ENCODE measurements at places on chromosomes 1 and 21.

DNA sequence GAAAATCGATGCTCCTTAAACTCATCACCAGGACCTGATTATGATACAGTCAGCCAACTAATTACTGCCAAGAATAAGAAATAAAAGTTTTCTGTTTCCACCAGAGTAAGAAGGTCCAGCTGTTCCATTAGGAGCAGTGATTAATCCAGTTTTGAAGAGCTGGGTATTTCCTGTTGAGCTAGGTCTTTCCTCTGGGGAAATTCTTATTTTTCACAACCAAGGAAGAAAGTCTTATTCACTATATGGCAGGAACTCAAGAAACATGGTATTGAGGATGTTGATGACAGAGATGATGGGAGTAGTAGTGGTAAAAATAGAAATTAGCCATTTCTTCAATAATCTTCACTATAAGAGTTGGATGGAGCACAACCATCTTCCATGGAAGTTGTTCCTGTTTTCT lies 374.6 kb upstream of the RUNX1 start:
- no peak for DNase-seq

DNA sequence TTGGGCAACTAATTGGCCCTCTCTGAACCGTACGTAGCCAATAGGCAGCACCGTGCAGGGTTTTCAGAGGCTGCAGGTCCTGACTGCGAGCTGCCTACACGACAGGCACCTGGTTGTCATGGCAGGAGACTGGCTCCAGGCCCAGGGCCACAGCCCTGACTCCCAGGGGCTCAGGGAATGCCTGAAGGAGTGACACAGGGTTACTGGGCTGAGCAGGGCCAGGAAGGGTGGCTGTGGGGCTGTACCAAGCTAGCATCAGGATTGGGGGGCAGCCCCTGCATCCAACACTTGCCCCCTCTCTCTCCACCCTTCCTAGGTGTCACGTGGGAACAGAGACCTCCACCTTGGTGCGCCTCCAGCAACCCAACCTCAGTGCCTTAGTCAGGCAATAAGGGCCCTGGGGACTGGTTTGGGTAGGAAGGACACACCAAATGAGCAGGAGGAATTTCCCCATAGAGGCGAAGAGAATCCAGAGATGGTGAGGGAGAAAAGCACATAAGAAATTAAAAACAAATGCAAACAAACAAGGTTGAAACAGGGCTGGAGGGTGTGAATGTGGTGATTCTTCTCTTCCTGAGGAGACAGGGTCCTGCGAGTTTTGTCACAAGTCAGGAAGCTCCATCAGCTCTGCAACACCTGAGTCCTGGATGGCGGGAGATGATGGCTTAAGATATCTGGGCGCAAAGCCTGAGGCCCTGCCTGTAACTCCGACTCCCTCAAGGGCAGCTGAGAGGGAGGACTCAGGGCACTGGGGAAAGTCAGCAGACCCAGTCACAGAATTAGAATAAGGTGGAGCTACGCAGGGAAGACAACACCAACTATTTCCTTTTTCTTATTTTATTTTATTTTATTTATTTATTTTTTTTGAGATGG lies 19.7 kb upstream of the RNU1-4 start:
- DNase-seq = no peak

GRCh38 chr1:6801966-6802365 lies 16.7 kb downstream of the CAMTA1 start:
- no peak for DNase-seq

- no peak for DNase-seq
Observed at GRCh38 chr1:169316556-169316955, 51.0 kb downstream of the NME7 start.

- no peak for DNase-seq
Observed at GRCh38 chr1:154198756-154199562, 7.1 kb upstream of the TPM3 start.

- no peak for DNase-seq
Observed at GRCh38 chr1:225973158-225973557, 26.0 kb downstream of the SDE2 start.

DNA sequence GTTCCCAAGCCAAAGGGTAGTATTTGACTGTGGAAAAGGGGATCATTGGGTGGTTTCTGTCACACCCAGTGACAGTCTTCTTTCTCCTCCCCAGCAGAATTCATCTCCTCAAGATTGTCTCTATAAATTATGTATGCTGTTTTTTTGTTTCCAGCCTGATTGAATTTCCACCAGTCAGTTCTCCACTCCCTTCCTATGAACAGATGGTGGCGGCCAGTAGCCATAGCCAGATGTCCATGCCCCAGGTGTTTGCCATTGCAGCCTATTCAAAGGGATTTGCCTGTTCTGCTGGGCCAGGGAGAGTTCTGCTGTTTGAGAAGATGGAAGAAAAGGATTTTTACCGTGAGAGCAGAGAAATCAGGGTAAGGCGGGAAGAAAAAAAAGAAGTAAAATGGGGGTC lies 12.9 kb downstream of the CFAP57 start:
- no peak for DNase-seq

GRCh38 chr21:42941696-42942085 lies 16.3 kb upstream of the ERVH48-1 start:
- no peak for DNase-seq

DNA sequence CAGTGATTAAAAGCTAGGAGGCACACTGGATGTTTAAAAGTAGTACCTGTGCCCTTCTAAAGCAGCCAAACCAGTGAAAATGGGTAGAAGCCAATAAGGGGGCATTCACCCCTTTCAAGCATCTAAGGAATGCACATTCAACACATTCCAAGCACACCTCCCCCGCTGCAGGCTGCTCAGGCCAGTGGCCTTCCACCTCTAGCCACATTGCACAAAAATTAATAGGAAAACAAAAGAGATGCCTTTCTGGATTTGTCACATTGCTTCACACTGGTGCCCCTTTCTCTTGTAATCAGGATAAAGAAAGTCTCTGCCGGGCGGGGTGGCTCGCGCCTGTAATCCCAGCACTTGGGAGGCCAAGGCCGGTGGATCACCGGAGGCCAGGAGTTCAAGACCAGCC lies 834.0 kb downstream of the USP25 start:
- DNase-seq = no peak

DNA sequence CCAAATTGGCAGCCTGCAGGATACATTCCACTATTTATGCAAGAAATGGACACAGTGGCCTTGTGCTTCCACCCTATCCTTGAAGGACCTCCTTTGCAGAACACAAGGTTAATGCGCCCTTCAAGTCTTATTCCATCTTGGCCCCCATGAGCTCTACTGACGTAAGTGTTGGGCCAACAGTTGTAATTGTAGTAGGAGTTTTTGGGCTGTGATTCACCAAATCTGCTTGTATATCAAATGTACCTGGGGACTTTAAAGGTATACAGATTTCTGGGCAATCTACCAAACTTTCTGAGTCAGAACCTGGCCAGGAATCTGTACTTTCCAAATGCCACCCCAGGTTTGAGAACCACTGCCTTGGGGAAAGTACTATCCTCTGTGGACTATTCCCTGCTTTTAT lies 100.9 kb upstream of the MARK1 start:
- DNase-seq = no peak

GRCh38 chr1:68015369-68015768 lies 35.1 kb downstream of the DIRAS3 start:
- DNase-seq = no peak

- no peak for DNase-seq
Observed at GRCh38 chr1:87115891-87116290, 201.5 kb downstream of the HS2ST1 start.

- peak; percentile 41 for DNase-seq
Observed at GRCh38 chr1:204461331-204462228, 33.0 kb downstream of the PIK3C2B start.

- no peak for DNase-seq
Observed at GRCh38 chr1:161421456-161421855, 53.8 kb upstream of the CFAP126 start.

DNA sequence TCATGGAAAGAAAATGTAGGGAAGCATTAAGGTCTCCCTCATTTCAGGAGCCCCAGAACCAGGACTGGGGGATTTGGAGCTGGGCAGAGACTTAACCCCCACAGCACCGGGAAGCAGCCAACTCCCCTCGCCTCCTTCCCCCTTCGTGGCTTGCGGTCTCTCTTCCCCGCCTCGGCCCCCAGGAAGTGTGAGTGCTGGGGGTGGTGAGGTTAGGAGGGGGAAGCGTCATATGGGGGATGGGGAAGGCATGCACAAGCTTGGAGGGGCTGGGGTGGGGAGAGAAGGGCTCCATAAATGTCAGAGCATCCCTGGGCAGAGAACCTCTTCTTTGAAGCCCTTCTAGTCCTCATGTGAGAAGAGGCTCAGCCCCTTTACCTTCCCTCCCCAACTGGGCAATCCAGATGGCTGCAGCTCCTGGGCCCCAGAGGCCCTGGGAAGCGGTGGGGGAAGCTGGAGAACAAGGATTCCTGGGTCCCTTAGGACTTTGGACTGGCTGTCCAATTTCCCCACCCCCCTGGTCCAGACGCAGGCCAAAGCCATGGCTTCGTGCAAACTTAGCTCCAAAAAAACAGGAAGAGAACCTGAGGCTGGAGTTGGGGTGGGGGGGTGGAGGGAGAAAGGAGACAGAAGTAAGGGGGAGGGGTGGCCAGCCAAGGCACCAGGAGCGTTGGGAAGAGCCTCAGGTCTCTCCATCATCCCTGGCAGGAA lies 7.8 kb downstream of the ZBTB7B start:
- DNase-seq = peak; percentile 15

- DNase-seq = no peak
Observed at GRCh38 chr1:97297611-97298010, 576.0 kb downstream of the PTBP2 start.

DNA sequence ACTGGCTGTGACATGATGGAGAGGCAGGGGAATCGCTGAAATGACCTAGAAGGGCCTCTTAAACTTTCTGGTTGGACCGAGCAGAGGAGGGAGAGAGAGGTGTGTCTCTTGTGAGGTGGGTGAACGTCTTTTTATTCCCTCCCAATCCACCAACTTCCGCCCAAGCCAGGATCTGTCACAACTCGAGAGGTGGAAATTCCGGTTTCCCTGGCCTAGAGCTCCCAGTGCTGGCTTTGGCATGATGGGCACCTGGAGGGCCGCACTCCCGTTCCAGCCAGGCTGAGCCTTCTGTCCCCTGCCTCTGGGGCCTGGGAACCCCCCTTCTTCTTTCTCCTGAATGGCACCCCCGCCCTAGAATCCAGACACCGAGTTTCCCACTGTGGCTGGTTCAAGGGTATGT lies at the start of gene SEMA4A:
Gene SEMA4A (plus strand): TSS at position 224 of the 400 bp plus-strand sequence. CDS start 994 bp downstream, outside the sequence.
- DNase-seq = no peak

DNA sequence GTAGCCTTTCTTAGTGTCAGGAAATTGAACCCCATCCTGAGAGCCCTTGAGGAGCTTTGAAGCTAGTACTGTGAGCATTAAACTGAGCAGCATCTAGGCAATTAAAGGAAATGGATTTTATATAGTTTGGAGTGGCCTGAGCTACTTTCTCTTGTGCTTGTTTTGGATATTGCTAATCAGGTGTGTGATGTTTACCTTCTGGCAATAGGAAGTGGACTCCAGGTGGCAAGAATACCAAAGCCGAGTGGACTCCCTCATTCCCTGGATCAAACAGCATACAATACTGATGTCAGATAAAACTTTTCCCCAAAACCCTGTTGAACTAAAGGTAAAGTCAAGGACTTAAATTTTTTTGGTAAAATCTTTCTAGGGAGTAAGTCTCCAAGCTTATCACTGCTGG lies 79.4 kb downstream of the MACF1 start:
- DNase-seq = no peak

GRCh38 chr1:180674603-180675530 lies 43.0 kb downstream of the XPR1 start:
- DNase-seq = no peak

DNA sequence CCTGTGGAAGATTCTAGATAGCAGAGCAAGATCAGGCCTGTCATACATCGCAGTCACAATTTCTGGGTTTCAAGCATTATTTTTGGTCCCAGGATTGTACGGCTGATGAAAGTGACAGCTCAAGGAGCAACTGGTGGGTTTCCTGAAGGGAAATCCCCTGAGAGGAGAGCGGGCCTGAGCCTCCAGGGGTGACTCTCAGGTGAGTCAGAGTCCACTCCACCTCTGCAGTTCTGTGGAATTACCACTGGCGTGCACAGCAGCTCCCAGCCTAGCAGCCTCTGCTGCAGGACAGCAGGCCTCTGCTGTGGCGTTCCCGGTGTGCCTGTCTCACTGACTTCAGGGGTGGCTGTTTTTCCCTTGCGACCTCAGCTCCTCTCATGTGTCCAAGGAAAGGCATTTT lies 24.4 kb downstream of the SLC66A1 start:
- peak; percentile 49 for DNase-seq

DNA sequence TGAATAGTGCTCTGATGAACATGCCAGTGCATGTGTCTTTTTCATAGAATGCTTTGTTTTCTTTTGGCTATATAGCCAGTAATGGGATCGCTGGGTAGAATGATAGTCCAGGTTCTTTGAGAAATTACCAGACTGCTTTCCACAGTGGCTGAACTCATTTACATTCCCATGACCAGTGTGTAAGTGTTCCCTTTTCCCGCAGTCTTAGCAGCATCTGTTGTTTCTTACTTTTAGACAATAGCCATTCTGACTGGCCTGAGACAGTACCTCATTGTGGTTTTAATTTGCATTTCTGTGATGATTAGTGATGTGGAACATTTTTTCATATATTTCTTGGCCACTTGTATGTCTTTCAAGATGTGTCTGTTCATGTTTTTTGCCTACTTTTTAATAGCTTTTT lies 784.5 kb downstream of the USP25 start:
- no peak for DNase-seq

DNA sequence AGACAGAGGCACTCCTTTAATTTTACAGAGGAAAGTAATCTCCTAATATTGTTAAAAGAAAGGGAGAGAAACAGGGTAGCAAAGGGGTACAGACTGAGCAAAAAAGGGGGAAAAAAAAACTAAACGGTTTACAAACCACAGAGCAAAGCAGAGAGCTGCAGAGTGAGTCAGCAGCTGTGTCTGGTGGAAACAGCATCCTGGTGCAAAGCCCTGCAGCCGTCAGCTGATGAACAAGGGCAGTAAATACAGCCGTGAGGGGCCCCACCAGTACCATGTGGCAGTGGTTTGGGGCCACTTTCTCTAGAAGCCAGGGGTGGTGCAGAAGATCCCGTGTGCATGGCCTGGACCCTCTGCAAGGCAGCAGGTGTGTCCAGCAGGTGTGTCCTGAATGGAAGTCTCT lies 111.3 kb downstream of the ERG start:
- DNase-seq = no peak

DNA sequence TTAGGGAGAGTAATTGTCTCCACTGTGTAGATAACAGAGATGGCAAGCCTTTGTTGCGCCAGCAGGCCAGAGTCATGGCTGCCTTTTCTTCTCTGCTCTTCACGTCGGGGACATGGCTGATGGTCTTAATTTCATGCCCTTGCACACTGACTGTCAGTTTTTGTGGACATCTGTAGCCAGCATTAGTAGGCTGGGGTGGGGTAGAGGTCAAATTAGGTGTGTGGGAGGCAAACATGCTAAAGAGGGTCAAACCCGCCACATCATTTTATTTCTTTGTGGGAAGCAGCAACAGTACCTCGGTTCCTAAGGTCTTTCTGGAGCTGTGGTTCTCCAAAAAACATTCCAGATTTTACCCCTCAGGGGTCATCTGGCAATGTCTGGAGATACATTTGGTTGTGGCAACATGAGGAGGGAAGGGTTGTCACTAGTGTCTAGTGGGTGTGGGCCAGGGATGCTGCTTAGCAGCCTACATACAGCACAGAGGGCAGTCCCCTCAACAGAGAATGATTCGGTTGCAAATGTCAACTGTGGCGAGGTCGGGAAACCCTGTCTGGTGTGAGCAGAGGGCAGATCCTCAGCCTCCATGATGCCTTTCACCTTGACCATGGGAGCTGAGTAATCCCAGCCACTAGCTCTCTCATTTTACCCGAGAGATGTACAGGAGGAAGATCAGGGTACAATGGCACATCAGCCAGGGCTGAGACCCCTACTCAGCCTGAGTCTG lies 14.7 kb downstream of the RUNX1 start:
- DNase-seq = no peak

- no peak for DNase-seq
Observed at GRCh38 chr1:88060750-88061491, 623.2 kb upstream of the PKN2 start.
